ENCODE measurements at places on chromosomes 16 and 17.

DNA sequence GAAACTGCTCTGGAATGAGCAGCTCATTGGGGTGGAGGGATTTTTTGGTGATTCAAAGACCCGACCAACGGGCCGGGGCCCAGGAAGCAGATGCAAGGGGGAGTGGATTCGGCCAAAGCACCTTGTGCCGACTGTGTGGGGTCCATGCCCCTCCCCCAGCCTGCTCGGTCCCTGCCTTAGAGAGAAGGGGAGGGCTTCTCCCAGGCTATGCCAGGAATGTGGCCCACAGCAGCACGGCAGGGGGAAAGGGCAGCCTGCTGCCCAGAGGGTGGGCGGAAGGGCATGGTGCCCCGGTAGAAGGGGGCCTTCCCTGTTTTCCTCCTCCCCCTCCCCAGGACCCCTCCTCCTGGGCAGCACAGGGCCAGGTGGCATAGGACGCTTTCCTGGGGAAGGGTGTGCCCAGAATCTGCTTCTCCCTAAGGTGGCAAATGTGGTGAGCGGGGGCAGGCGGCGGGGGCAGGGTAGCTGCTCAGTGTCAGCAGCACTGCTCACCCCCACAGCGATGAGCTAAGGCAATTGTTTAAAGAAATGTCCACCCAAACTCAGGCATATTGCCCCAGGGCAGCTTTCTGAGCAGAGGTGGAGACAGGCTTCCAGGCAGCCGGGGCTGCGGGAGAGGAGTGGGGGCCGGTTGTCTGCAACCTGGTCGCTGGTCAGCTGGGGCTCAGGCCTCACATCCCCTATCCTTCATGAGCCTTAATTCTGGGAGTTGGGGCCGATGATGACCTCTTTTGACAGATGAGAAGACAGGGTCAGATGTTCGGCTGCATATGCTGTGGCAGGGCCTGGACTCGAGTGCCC is 33.9 kb upstream of the MLKL start:
- DNase-seq = no peak

GRCh38 chr16:88516601-88517061 is 53.6 kb upstream of the ZC3H18 start:
- DNase-seq = no peak

- DNase-seq = peak; percentile 78
Observed at GRCh38 chr17:80743181-80743771, 198.6 kb downstream of the RPTOR start.

GRCh38 chr17:3558603-3559269 is 1.1 kb upstream of the TRPV3 start:
- no peak for DNase-seq

- no peak for DNase-seq
Observed at GRCh38 chr17:69692171-69692570, 277.7 kb downstream of the MAP2K6 start.

- peak; percentile 35 for DNase-seq
Observed at GRCh38 chr17:31510308-31511194, 119.1 kb downstream of the RAB11FIP4 start.

GRCh38 chr16:82834151-82834815 is 207.5 kb downstream of the CDH13 start:
- DNase-seq = no peak

DNA sequence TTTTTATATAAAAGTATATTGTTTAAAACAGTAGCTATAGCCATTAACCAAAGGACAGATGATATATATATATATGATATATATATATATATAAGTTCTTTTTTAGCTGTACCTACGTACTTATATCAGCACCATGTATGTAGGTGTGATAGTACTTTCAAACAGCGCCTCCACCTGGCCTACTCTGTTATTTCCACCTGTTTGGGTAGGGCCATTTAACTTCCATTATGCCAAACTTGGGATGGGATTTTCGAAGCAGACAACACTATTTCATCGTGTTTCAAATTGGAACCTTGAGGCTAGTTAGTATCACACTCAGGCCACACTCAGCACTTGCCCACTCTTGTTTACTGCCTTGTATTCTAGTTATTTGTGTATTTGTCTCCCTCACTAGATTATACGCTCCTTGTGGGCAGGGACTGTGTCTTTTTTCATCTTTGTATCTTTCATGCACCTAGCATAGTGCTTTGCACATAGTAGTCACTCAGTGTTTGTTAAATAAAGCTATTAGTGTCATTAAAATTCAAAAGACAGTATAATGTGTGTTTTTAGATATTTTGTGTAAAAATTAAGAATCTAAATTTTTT is 11.8 kb upstream of the CLTC start:
- no peak for DNase-seq

DNA sequence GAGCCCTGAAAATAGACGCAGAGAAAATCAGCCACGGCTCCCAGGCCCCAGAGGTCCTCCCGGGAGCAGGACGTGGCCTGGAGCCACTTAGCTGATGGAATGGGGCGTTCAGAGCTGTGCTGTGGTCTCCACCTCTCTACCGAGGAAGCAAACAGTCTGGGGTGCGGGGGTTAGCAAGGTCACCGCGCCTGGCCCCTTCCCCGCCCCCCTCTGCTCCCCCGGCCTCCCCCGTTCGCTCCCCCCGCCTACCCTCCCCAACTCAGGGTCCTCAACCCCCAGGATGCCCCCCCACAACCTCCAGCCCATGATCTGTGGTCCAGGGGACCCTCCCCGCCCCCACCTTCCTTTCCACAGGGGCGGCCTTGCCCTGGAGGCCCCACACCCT is 20.6 kb upstream of the C1QTNF8 start:
- DNase-seq = no peak

- no peak for DNase-seq
Observed at GRCh38 chr17:19641687-19642372, 6.7 kb upstream of the ALDH3A2 start.

- DNase-seq = no peak
Observed at GRCh38 chr17:54834086-54834485, 66.6 kb upstream of the TOM1L1 start.

DNA sequence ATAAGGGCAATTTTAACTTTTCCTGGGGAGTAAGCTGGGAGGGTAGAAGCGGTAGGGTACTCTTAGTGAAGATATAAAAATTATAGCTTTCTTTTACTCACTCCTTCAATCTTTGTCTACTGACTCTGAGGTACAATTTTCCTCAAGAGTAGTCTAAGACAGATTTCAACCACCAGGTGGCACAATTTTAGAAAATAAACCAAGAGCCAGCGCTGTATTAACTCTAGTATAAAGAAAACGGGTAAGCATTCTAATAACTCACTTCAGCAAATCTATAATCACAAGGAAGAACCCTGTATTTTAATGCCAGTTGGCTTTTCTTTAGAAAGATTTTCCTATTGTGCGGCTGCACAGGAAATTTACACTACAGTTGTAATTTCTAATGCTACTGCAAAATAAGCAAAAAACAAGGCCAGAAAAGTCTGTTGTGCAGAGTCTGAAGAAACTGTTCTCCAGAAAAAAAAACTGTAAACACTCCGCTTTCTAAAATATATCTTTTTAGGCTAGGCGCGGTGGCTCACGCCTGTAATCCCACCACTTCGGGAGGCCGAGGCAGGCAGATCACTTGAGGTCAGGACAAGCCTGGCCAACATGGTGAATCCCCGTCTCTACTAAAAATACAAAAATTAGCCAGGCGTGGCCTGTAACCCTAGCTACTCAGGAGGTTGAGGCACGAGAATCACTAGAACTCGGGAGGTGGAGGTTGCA is 1.9 kb downstream of the CMC2 start:
- DNase-seq = peak; percentile 1

- no peak for DNase-seq
Observed at GRCh38 chr17:17107891-17108431, 65.7 kb downstream of the MPRIP start.

- no peak for DNase-seq
Observed at GRCh38 chr17:81401723-81402529, 6.7 kb downstream of the BAHCC1 start.

GRCh38 chr17:41519501-41520224 is 973 bp upstream of the KRT15 start:
- DNase-seq = no peak

GRCh38 chr17:44785921-44786320 is 27.1 kb downstream of the ADAM11 start:
- DNase-seq = no peak

DNA sequence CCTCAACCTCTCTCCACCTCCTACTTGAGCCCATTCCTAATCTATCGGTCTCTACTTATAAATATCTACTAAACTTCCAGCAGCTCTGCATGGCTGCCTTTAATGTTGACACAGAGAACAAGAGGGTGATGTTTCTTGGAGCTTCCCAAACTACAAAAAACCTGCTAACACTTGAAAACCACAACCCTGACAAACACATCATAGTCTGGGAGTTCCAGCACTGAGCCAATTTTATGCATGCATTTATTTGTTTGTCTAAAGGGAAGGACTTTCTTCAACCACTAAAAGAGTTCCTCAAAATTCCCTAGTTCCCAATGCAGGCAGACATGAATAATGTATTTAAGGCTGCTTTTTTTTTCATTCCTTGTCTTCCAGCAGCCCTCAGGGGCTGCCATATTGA is 331.8 kb upstream of the XYLT1 start:
- no peak for DNase-seq

DNA sequence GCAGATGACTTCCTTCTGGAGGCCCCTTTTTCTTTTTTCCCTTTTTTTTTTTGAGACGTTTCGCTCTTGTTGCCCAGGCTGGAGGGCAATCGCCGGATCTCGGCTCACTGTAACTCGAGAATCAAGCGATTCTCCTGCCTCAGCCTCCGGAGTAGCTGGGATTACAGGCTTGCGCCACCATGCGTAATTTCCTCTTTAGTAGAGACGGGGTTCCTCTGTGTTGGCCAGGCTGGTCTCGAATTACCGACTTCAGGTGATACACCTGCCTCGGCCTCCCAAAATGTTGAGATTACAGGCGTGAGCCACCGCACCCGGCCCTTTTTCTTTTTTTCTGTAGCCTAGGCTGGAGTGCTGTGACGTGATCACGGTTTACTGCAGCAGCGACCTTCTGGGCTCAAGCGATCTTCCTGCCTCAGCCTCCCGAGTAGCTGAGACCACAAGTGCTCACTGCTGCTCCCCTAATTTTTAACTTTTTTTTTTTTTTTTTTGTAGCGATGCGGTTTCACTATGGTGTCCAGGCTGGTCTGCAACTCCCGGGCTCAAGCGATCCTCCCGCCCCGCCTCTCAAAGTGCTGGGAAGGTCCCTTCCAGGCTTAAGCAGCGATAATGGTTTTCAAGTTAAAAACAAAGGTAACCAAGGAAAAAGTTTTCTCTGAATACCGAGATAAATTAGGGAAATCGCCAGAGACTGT is 956 bp upstream of the IST1 start:
- peak; percentile 39 for DNase-seq

DNA sequence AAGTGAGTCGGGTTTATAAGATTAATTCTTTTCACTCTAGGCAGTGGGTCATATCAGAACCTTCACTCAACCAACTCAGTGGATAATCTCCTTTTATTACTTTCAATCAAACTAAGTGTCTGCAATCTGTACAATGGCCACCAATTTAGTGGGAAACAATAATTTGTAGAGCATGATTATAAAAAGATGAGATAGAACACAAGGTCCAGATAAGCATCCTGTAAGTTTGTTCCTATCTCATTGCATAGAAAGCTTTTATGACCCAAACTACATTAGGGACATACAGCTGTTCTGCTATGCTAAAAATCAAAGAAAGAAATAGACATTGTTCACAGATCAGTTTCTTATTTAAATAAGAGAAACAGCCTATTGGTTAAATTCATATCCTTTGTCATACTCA is 341.4 kb upstream of the PSMD7 start:
- DNase-seq = no peak

DNA sequence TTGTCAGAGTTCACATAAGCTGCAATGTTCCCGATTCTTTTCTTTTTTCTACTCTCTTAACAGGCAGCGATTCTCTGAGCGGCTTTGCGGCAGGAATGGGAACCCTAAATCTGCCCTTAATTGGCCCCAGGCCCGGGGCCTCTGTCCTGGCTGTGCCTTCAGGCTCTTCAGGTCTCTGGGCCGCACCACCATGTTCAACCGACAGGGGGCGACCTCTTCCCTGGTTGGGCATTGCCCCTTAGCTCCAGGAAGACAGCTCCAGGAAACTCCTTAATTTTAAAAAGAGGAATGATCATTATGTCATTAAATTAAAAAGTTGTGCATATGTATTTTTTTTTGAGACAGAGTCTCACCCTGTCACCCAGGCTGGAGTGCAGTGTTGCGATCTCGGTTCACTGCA is 20.3 kb downstream of the CACNG5 start:
- no peak for DNase-seq

- no peak for DNase-seq
Observed at GRCh38 chr17:66317629-66318028, 15.2 kb downstream of the PRKCA start.

GRCh38 chr16:57889960-57890751 is 80.8 kb downstream of the CNGB1 start:
- no peak for DNase-seq

DNA sequence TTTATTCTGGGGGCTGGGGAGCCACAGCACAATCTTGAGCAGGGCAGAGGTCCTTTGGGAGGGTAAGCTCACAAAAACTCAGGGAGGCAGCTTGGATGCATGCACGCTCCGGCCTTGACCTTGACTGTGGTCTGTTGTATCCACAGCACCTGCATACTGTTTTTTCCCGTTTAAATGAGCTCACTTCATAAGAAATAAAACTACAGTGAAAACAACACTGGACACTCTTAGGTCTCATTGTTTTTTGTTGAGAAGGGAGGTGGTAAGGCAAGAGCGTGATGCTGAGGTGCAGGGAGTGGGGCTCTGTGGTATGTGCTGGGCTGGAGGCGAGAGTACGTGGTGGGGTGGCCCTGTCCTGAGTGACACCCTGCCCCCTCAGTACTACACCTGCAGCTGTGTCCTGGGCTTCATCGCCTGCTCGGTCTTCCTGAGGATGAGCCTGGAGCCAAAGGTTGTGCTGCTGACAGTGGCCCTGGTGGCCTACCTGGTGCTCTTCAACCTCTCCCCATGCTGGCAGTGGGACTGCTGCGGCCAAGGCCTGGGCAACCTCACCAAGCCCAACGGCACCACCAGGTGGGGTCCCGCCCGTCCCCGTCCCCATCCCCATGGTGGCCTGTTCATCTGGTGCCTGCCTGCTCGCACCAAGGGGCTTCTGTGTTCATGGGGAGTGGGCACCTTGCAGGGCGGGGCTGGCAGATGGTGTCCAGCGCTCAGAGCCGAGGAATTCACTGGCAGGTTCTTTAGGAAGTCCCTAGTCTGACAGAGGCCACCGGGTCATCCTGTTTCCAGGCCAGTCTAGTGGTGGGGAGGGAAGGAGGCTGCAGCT is 44.2 kb downstream of the ADCY7 start:
- peak; percentile 13 for DNase-seq

DNA sequence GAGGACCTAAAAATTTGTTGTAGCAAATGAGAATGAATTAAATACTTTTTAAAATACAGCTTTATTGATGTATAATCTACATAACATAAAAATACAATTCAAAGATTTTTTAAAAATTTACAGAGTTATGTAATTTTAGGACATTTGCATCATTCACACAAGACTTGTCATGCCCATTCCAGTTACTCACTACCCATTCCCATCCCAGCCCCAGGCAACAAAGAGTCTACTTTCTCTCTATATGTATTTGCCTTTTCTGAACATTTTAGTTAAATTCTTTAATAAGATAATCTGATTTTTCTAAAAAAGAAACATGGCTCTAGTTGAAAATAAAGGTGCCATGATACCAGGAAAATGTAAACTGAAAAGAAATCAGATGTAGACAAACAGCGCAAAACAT is 354.2 kb downstream of the PMP22 start:
- DNase-seq = no peak
